Myocyte (in vitro differentiated cells): ENCODE measurements at places on chromosomes 2 and 18. TPM values are rescaled to one million over a fixed set of nuclear protein-coding genes. Genes with fewer than 3 reads are reported as not detected.
A peak's percentile ranks its signal among the peaks of the same experiment; 100 is the strongest.

Gene DLGAP1
- 0.75 and 1.4 TPM in 2 replicates for total RNA-seq

GRCh38 chr2:111704246-111704645, 179.7 kb downstream of the ANAPC1 start:
- DNase-seq, result peak; percentile 91

Gene SIGLEC15
- total RNA-seq, result not detected in 2 replicates

GRCh38 chr2:168008646-168009195, 238.7 kb downstream of the STK39 start:
- DNase-seq, result no peak

- no peak for DNase-seq
These were observed 756 bp upstream of the NAGK start for GRCh38 chr2:71067567-71068217.

- no peak for DNase-seq
These were observed 230.6 kb downstream of the EIPR1 start for GRCh38 chr2:3146772-3147650.

DNA sequence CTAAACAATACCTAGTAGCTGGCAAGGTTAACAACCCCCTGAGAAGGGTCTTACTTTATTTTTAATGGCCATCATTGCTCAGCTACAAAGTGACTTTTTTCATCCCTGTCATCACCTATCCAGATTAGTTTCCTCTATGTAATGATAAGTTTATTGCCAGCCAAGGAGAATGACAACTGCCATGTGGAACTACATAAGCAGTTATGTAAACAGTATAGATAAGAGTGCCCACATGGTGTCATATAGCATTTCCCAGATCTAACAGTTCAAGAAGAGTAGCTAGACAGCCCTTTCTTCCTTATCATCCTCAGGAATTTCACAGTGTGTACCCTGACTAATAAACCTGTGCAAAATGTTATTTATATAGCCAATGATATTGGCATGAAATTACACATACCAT, 240.2 kb upstream of the PIK3C3 start:
- no peak for DNase-seq

- no peak for DNase-seq
These were observed 377.4 kb downstream of the SETBP1 start for GRCh38 chr18:45057955-45058600.

DNA sequence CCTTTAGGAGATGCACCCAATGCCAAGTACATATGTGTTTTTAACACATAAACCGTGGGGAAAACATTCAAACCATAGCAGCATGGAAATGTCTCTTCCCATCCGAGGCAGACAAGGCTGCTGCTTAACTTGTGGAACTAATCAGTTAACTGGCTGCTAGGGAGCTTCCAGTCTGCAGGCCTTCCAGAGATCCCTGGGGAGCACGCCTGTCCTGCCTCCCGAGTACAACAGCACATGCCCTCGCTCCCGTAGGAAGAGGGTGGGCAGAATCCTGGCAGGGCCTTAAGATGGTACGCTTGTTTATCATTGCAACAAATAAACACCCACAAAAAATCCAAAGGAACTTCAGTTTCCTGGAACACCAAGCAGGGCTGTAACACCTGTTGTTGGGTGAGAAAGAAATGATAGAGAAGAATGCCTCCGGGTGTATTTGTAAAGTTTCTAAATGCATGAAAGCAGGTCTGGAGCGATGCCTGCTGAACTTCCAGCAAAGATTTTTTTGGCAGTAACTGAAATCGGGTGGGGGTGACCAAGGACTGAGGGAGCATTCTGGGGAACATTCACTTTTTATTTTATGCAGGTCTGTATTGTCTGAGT, 56.2 kb downstream of the EDAR start:
- DNase-seq, result peak; percentile 29

DNA sequence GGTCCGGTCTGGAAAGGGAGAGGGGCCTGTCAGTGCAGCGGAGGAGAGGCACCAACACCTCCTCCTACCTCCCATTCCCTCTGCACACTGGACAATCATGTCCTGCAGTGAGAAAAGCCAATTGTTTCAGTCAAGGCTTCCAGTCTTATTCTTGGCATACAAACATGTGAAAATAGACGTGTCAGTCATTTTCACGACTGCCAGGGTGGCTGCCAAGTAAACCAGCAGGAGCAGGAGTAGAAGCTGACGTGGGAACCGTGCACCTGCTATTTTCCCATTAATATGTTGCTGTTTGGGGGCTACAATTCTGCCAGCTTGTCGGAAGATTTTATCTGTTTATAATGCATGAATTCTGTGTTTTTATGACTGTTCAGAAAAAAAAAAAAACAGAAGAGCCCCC, 202.3 kb downstream of the SPP2 start:
- DNase-seq, result peak; percentile 28

- DNase-seq, result no peak
These were observed 1.6 kb downstream of the NUP35 start for GRCh38 chr2:183125659-183126341.

DNA sequence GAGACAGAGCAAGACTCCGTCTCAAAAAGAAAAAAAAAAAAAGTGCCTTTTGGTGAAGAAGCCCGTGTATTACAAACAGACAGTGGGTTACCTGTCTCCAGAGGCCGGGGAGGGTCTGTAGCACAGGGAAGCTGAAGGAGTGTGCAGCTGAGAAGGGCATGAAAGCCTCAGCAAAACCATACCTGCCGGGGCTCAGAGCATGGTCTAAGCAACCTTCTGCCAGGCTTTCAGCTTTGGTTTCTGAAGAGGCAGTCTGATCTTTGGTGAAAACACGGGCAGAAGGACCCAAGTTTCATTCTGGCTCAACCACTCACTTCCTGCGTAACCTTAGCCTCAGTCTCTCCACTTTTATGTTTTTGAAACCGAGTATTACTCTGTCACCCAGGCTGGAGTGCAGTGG, 21.5 kb downstream of the SH2D6 start:
- no peak for DNase-seq

Gene RUFY4
- total RNA-seq, result 0.08 TPM in 1 of 2 replicates, not detected in the other

DNA sequence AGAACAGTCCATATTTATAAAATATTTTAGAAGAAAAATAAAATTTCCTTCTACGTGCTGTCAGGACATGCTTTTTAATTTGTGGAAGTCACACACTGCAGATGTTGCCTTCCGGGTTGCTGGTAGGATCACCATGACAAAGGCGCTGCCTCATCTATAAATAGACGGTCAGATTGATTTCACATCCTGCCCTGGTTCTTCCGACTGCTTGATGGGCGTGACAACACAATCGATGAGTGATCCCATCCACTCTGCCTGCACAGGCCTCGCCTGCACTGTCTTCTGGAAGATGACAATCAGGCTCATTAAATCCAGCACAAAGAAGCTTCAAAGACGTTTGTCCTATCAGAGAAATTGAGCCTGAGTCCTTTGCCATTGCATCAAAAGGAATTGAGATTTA, 318.9 kb upstream of the TRIB2 start:
- DNase-seq, result peak; percentile 42

GRCh38 chr2:210027608-210028007, 25.2 kb downstream of the RPE start:
- DNase-seq, result no peak

Gene MGAT4A
- 0.16 and 2.0 TPM in 2 replicates for total RNA-seq

Gene HOXD13
- not detected in 2 replicates for total RNA-seq

DNA sequence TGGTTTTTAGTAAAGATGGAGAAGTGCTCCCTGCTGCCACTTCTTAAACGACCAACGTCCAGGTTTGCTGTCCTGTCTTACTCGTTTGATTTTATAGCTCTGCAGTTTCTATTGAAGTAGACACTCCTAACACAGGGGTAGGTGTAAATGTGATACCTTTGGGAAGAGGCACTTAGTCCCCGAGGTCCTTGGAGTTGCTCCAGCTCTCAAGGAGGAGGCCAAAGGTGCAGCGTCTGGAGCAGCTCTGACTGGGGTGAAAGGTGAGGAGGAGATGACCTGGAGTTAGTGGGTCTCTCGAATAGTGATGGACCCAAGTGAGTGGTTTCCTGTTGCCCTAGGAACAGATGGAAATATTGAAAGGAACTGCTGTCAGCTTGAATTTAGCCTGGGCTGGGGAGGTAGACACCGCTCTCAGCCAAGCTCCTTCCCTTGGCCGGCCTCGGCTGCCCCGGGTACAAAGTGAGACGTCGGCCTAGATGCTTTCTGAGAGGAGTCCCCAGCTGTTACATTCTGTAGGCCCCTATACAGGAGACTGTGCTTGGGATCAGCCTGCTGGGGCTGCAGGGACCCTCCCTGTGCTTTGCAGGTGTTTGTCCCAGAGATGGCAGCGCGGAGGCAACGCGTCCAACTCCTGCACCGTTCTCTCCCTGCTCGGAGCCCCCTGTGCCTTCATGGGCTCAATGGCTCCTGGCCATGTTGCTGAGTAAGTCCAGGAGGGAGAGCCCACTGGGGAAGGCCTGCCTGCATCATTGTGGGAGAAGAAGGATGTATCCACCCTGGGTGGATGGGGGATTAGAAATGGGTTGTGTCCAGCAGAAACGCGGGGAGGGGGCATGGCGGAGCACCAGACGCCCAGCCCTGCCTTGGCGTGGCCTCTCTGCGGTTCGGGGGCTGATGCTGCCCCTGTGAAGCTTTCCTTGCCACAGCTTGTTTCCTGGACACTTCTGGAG, 5.4 kb downstream of the KHK start:
- no peak for DNase-seq

GRCh38 chr2:186031229-186031628, 292.6 kb downstream of the FSIP2 start:
- no peak for DNase-seq

GRCh38 chr2:233892793-233893192, 24.4 kb upstream of the TRPM8 start:
- peak; percentile 93 for DNase-seq

Gene COL3A1
- 1,311 and 1,575 TPM in 2 replicates for total RNA-seq

DNA sequence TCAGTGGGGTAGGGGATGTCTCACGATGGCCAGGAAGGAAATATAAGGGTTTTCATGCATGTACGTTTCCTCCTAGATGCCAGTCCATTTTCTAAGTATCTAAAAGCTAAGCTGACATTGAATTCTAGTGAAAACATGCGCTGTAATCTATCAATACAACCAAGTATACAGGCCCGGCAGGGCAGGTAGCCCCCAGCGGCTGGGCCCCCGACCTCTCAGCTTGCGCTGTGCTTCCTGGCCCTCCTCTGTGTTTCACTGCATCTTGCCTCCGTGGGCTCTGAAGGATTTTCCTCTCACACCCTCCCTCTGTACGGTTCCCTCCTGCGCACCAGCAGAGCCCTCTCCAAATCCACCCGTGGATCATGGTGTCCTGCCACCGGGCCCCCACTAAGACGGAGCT, 524.8 kb downstream of the ZNF516 start:
- DNase-seq, result no peak

DNA sequence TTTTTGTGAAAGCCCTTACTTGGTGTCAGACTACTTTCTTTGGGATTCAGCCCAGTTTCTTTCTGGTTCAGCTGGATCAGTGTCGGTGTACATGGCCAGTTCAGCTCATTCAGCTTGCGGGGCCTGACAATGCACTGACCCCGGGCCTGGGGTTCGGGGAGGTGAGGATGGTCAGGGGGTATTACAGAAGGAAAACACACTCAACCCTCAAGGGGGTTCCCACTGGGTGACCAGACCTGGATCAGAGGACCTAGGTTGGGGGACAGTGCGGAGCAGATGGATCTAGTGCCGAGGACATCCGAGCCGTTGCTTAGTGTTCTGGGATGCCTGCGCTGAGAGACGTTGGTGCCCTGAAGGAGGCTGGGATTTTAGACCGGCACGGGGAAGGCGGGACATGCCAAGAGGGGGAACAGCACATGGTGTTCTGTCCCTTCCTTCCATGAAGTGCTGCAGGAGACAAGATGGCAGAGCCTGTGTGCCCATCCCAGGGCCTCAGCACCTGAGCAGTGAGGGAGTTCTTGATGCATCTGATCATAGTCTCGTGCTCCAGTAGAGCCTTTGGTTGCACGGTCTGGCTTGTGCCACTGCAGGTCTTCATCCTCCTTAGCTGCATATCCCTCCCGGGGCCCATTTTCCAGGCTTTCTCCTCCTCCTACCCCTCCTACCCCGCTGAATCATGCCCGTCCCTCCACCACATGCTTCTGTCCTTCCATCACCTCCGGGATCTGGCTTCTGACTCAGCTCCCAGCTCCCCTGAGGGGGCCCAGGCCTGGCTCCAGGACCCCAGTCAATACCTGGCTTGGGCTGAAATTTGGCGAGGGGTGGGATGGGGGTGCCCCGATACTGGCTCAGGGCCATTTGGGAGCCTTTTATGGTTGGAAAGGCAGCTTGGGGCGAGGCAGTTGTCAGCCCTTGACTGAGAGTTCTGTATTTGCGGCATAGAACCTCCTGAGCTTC, 18.0 kb downstream of the SPEG start:
- DNase-seq, result peak; percentile 97

Gene RND3
- 68.6 and 88.8 TPM in 2 replicates for total RNA-seq

DNA sequence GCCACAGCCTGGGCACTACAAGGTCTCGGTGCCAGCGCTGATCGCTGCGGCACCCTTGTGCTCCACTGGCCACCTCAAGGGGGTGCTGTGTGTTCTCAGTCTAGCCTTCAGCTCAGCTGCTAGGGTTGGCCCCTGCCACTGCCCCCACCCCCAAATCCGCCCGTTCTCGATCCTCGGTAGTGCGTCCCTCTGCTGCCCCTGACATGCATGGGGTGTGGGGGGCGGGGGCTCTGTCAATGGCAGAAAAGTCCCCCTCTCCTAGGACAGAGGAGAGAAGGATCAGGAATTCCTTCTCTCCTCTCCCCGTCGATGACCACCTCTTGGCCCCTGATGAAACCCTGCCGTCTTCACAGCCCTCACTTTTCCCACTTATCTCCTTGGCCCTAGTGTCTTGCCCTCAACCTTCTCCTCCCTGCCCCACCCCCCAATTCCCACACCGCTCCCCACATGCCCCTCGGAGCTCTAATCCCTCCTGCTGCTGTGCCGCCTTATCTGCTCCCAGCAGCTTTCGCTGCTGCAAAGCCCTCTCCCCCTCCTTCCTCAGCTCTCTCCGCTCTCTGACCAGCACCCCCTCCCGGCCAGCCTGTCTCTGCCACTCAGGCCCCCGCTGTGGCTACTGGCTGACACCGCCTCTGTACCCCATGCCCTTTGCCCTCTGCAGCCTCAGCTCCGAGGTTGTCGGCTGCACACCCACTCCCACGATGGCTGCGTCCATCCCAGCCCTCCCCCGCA, 4.3 kb upstream of the ASIC4 start:
- DNase-seq, result peak; percentile 63

Gene TMEFF2
- total RNA-seq, result 4.8 and 6.5 TPM in 2 replicates

GRCh38 chr18:57728941-57729511, 74.1 kb downstream of the ATP8B1 start:
- DNase-seq, result no peak

DNA sequence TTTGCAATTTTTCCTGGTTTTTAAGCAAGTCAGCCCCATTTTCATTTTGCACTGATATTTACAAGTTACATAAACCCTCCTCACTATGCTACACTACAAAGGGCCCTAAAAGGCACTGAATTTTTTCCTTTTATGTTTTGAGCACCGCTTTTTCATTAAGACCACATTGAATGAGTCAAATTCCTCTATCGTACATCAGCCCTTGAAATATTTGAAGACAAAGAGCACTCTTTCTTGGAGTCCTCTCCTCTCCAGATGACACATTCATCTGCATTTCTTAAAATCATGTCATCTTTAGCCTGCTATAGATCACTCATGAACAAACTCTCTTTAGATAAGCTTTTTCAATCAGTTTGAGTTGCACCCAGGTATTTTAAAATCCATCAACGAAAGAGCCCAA, 306.6 kb upstream of the SOX11 start:
- DNase-seq, result no peak

- DNase-seq, result peak; percentile 83
These were observed at the start of gene HNMT for GRCh38 chr2:137964066-137964858. TSS of gene HNMT (plus strand) at chr2:137964473. CDS start at chr2:137964492, 19 bp downstream.
